Dermis microvascular lymphatic vessel endothelial cell (primary cell): ENCODE measurements at places on chromosomes 11 and 22.

GRCh38 chr11:90250970-90251369 is 28.1 kb upstream of the CHORDC1 start:
- peak; percentile 34 for DNase-seq

DNA sequence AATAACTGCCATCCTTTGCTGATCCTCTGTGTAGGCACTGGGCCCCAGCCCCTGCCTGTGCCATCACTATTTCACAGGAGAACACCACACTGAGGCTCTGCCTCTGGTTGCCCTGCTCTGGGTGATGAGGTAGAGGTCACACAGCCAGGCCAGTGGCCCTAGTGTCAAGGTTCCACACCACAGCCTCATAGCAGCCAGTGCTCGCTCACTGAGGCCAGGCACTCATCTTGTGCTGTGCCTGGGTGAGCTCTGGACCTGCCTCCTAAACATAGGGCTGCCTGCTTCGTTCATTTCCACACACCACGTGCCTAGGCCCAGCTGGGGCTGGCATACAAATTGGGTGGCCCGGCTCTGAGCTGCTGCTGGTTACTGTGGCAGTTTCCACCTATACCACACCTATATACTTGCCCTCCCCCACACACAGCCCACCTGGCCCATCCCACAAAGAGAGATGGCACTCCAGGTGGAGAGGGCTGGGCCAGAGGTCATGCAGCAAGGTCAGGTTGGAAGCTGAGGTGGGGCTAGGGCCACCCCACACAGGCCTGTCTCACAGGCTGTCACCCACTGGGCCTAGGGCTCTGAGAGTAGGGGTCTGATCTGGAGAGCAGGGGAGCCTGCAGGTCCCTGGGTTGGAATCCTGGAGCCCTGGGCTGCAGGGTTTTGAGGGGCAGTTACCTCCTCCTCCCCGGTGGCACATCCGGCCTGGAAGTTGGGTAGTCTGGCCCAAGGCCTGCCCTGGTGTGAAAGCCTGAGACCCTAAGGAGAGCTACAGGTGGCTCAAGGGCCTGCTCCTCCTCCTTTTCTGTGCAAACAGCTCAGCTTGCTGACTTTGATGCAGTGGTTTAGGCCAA is 11.2 kb downstream of the KCNQ1OT1 start:
- DNase-seq: no peak

GRCh38 chr11:101441747-101442146 is 142.1 kb downstream of the TRPC6 start:
- DNase-seq: no peak

DNA sequence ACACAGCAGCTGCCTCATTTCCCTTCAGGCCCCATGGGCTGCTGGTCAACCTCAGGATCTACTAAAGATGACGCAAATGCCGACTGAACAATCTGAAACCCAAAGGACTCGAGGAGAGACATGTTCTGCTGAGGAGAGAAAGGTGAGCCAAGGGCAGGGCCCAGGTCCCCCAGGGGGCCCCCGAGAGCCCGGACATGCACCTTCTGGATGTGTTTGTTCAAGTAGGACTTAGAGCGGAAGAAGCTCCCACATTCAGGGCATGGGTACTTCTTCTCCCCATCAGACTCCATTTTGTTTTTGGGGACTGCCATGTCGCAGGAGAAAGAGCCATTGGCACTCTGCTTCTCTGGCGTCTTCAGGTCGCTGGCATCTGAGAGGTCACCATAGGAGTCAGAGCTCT is 19.3 kb downstream of the PATZ1 start:
- no peak for DNase-seq

DNA sequence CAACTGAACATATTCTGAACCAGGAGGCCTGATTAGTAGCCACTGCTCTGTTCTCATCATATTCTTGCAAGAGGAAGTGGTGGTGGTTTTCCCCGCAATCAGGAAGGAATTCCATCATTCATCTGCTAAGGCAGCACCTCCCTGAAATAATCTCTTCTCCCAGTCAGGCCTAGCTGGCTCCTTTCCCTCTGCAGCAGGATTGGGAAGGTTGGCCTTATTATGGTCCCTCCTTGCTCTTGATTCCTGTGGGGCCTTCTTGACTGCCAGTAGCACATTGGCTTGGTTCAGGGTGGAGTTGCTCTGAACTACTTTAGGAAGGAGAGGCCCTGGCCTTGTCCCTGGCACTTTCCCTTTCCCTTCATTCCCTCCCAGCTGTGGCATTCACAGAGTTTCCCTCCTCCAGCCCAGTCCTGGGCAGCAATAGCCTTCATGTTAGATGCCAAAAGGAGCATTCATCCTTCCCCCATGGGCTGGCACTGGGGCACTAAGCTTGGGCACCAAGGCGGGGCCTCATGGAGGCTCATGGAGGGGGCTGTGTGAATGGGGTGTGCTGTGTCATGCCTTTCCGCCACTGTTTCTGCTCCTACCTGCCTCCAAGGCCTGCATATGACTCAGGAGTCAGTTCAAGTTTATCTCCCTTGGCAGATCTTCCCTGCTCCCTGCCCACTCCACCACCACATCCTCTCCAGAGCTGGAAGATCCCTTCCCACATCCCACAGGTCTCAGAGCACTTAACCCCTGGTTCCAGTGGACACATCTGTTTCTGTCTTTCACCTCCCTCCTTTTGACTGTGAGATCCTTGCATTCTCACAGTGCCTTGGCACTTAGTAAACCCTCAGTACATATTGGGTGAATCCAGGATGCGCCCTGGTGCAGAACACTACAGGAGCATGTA is 27.6 kb upstream of the CD44 start:
- DNase-seq: no peak

- no peak for DNase-seq
Measured at GRCh38 chr11:19753451-19754106, 40.9 kb downstream of the NAV2 start.

- DNase-seq: no peak
Measured at GRCh38 chr11:128786507-128786906, 80.6 kb downstream of the KCNJ1 start.

GRCh38 chr11:130489716-130490115 is 41.3 kb downstream of the ADAMTS15 start:
- DNase-seq: no peak

DNA sequence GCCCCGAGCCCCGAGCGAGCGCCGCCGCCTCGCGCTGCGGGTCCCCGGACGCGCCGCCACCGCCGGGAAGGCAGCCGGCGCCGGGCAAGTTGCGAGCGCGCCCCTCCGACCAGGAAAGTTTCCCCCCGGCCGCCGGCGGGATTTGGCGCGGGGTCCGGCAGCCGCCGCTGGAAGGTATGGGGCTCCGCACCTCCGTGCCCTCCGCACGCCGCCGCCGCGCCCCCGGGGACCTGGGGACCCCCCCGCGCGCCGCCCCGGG is 281 bp downstream of the TSPAN18 start:
- no peak for DNase-seq
